ENCODE measurements at places on chromosomes 1 and 21. TPM values are rescaled to one million over a fixed set of nuclear protein-coding genes. Genes with fewer than 3 reads are reported as not detected.

GRCh38 chr1:93002781-93003180, 41.5 kb upstream of the DIPK1A start:
- no peak for DNase-seq

OLFM3 gene
- 0.15 TPM for polyA plus RNA-seq

GRCh38 chr1:4322881-4323280, 331.5 kb upstream of the AJAP1 start:
- no peak for DNase-seq

- peak; percentile 52 for DNase-seq
Observed at GRCh38 chr1:241229216-241229615, 127.8 kb downstream of the RGS7 start.

DNA sequence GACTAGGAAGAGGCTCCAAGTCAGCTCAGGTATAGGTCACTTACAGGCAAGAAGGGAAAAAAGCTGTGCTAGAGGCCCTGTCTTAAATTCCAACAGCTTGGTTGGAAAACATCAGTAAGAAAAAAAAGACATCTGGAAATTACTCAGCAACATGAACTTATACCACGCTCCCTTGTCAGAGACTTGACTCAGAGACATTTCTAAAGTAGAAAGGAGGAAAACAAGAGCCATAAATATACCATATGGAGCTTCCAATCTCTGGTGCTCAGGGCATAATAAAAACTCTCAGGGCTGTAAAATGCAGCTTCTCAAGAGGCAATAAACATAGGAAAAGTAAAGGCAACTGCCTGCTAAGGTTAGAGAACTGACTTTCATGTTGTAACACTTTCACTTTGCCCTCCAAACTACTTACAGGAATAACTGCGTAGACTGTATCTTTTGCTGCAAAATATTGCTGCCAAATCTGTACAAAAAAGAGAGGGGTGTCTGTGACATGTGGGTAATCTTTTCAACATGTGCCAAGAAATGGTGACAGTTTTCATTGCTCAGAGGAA, 14.7 kb downstream of the ATPAF1 start:
- no peak for DNase-seq

GRCh38 chr1:41400225-41400624, 39.0 kb downstream of the FOXO6 start:
- peak; percentile 43 for DNase-seq

GRCh38 chr1:178541379-178541778, 28.5 kb downstream of the TEX35 start:
- no peak for DNase-seq

- DNase-seq, result no peak
Observed at GRCh38 chr1:182086620-182087019, 25.1 kb upstream of the ZNF648 start.

DNA sequence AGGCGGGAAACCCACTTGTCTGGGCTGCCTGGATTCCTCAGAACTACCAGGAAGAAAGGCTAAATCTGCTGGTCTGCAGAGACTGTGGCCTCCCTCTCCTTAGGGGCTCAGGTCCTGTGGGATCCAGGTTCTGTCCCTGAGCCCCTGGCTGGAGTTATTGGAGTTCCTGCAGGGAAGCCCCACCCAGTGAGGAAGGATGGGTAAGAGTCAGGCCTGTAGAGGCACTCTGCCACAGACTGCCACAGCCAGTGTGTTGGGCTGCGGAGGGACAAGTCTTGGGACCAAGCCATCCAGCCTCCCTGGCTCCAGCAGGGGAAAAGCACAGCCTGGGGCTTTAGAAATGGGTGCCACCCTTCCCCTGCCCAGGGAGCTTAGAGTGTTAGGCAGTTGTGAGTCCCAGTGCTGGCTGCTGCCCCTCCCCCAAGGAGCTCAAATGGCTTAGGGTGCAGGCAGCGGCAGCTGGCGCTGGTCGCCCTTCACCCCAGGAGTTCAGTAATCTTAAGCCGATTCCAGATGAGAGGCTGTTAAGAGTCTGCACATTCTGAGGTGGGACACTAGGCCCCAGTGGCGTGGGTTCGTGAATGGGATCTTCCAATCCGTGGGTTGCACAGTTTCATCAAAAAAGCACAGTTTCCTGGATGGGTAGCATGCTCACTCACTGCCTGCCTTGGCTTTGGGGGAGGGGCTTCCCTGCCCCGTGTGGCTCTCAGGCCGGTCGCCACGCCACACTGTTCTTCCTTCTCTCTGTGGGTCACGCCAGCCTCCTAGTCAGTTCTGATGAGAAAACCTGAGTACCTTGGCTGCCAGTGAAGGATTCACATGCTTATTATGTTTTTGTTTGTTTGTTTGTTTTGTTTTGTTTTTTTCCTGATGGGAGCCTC, 57.6 kb upstream of the FMO3 start:
- DNase-seq, result no peak

RERE gene
- 18.0 TPM for polyA plus RNA-seq

- no peak for DNase-seq
Observed at GRCh38 chr1:78184460-78185072, 138.8 kb downstream of the GIPC2 start.

- no peak for DNase-seq
Observed at GRCh38 chr1:240329443-240329842, 237.8 kb downstream of the FMN2 start.

DNA sequence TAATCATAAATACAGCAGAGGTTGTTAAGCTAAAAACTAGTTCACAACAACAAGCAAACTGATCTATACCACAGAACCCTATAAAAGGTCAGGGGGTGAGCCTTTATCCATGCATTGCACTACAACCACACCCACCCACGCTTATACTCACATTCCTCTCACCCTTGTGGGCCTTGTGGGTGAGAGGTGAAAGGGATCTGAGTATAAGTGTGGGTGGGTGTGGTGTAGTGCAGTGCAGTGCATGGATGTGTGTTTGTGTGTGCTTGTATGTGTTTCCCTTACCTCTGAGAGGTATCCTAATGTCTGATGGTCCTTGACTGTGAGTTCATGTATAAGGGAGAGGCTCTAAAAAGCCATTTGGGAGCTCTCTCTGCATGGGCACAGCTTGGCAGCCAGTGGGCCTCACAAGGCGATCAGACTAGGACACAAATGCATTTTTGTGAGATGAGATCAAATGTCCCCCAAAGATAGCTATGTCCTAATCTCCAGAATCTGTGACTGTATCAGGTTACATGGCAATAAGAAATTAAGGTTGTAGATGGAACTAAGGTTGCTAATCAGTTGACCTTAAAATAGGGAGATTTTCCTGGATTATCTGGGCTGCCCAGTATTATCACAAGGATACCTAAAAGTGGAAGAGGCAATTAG, 95.5 kb upstream of the DPT start:
- DNase-seq, result no peak

DNA sequence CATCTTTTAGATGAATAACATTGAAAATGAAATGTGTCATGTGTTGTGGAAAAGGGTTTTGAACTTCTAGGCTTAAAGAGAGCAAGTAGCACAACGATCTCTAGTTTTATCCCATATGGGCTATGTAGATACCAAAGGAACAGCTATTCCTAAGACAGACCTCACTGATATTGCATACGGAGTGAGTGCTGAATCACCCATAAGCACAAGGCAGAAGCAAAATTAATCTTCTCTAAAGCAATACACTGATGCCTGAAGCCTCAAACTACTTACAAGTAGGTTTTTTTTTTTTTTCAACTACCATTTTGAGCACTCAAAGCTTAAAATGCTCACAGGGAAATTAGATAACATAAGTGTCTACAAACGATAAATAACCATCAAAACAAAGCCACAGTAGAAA, 5.0 kb upstream of the KMO start:
- DNase-seq, result no peak

GRCh38 chr1:31672986-31673385, 28.3 kb upstream of the PEF1 start:
- DNase-seq, result no peak

DNA sequence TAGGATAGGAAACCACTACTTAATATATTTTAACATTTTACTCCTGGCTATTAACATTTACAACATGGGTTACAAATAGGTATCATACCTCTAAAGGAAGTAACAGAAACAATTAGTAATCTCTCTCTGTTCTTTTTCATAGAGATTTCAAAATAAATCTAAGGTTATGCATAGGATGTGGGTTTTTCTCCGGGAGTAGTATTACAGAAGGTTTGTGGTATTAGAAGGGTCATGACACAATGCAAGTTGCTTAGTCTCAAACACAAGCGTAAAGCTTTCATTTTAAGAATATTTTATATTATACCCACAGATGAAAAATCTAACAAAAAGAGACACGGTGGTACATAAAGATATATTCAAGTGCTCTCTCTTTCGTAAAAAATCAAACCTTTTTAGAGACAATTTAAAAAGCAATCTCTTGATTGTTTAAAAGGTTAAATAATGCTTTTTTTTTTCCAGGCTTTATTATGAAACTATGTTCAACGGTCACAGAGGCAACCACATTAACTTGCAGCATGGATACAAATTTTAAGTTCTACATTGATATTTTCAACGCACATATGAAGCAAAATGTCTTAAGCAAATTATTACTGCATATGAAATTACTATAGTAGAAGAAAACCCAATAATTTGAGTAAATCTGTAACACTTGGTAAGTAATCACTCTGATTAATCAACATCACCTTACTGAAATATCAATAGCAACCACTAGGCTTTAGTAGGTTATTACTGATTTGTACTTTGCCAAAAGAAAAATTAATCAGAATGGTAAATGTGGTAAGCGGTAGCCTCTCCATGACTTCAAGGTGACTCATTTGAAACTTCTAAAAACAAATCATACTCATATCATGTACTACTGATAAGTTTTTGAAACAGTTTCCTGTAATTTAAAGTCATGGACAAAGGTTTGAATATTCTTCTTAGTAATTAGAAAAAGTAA, 97.4 kb upstream of the GFI1 start:
- no peak for DNase-seq

GRCh38 chr1:180646093-180646492, 14.3 kb downstream of the XPR1 start:
- no peak for DNase-seq

FCRL6 gene
- polyA plus RNA-seq, result not detected

- DNase-seq, result no peak
Observed at GRCh38 chr1:24316645-24317044, 2.5 kb upstream of the GRHL3 start.

DNA sequence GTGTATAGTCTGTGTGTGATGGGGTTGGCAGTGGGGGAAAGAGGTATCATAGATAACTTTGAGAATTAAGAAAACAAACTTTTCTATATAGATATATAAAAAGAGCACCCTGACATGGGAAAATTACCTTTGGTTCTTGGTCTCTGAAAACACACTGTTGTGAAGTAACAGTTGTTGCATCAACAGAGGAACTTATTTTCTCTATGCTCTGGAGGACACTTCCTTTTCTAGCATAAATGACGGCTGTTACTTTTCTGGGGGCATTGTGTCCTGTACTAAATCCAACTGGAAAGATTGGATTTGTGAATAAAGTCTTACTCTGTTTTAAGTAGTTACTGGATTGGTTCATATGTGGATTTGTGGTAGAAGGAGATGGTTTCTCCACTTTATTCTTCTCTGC, 12.6 kb downstream of the LRIF1 start:
- no peak for DNase-seq

DNA sequence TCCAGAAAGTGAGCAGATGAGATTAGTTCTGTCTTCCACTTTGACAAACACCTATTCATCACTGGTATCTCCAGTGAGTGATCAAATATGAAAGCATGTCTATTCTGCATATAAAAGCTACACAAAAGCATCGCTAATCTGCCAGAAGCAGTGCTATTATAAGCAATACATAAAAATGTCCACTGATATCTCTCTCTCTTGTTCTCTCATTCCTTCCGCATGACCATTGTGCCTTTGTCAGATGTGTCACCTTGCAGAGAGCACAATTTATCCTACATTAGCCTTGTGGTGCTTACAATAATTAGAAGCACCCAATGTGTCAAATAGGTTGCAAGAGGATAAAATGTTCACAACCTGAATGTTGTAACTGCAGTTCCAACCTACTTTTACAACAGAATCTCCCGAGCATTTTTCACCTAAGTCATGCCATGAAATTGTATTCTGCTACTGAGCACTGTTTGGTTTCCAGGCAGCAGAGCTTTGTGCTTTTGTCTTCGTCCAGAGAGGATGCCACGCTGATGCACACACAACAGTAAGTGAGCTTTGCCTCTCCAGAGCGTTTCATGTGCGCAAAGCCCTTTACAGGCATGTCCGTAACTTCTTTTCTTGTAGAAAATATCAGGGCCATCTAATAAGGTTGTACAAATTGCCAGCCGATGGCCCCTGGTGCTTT, 198.7 kb upstream of the PLD5 start:
- DNase-seq, result no peak

C1orf116 gene
- 50.4 TPM for polyA plus RNA-seq

SPEN gene
- 5.6 TPM for polyA plus RNA-seq

DNA sequence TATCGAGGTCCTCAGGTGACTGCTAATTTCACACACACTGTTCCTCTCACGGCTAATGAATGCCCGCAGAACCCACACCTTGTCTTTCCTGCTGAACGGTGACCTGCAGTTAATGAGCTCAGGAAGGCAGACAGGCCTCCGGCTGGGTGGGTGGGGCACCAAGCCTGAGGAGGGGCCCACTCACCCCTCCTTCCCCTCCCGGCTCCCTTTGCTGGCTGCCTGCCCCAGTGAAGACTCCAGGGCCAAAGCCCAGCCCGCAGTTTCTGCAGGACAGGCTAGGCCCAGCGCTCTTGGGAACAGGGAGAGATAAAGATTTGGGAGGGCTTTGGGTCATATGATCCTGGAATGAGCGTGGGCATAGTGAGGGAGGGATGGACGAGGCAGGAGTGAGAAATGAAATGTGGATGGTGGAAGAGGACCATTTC, 26.4 kb downstream of the FOXO6 start:
- DNase-seq, result peak; percentile 96

GRCh38 chr1:27956761-27957160, 3.0 kb upstream of the XKR8 start:
- no peak for DNase-seq

PRMT6 gene
- 8.1 TPM for polyA plus RNA-seq

CHI3L2 gene
- 5.7 TPM for polyA plus RNA-seq

C1orf87 gene
- not detected for polyA plus RNA-seq

DNA sequence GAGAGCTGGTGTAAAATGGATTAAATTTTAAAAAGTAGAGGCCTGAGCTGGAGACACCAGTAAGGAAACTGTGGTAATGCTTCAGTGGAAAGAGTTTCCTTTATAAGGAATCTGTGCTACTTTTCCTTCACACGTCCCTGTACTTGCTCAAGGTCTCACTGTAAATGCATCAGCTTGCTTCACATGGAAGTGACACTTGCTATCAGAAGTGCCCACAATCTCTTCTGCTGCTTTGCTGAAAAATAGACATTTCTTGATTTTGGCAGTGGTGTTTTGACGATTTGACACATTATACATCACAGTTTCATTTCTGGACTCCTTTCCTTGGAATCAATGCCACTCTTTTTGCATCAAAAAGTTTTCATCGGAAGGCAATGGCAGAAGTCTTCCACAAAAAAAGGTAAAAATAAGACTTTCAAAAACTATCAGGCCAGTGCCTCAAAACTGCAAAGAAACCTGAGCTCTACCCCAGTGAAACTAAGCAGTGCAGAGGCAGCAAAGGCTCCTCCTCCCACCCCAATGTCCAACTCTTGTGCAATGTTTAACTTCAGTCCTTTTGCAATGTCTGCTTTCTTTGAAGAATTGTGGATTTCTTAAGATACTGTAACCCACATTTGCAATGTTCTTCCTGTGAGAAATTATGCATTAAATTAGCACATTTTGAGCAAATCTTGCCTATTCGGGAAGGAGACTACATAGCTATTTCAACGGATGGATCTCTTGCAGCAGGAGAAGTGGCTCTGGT, 18.4 kb upstream of the TSPAN2 start:
- no peak for DNase-seq

PIGR gene
- polyA plus RNA-seq, result 150 TPM

HMGCS2 gene
- 26.2 TPM for polyA plus RNA-seq
